ENCODE measurements at places on chromosomes 2 and 18.

- DNase-seq = no peak
These were observed 42.2 kb downstream of the COL3A1 start for GRCh38 chr2:189016311-189016861.

GRCh38 chr18:57965246-57965645 is 78.8 kb upstream of the NEDD4L start:
- DNase-seq = no peak

DNA sequence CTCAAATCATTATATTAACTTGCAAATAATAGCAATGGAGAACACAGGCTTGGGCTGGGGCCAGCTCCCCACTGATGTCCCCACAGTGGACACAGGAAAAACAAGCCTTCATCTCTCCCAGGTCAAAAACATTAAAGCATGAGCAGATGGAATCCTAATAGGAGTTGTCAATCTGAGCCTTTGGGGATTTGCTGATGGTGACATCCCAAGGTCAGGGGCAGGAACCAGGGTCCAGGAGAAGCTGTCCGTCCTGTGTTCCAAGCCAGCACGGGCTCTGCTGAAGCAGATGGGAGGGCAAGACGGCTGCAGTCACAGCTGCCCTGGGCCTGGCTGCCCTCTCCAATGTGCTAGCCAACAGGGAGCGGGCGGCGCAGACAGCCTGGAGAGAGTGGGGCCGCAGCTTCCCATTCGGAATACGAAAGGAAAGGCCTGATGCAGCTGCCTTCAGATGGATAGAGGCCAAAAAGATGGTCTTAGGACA is 135.5 kb downstream of the NDUFA10 start:
- no peak for DNase-seq

DNA sequence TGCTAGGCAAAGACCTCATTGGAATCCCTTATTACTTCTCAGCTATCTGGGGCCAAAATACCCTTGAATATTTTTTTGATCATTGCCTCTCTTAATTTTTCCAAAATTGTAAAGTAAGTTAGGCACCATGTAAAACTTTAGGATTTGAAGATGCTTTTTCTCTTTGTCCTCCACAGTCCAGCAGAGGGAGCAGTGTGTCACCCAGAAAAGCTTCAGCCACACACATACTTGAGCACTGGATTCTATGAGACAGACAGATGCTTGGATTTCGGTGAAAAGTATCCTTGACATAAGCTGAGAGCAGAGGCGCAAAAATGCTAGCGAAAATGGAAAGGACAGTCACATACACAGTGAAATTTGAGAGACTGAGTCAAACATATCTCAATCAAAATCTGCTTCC is 74.7 kb upstream of the KCNJ3 start:
- peak; percentile 2 for DNase-seq

GRCh38 chr2:219831957-219832356 is 204.5 kb downstream of the SLC4A3 start:
- DNase-seq = no peak

DNA sequence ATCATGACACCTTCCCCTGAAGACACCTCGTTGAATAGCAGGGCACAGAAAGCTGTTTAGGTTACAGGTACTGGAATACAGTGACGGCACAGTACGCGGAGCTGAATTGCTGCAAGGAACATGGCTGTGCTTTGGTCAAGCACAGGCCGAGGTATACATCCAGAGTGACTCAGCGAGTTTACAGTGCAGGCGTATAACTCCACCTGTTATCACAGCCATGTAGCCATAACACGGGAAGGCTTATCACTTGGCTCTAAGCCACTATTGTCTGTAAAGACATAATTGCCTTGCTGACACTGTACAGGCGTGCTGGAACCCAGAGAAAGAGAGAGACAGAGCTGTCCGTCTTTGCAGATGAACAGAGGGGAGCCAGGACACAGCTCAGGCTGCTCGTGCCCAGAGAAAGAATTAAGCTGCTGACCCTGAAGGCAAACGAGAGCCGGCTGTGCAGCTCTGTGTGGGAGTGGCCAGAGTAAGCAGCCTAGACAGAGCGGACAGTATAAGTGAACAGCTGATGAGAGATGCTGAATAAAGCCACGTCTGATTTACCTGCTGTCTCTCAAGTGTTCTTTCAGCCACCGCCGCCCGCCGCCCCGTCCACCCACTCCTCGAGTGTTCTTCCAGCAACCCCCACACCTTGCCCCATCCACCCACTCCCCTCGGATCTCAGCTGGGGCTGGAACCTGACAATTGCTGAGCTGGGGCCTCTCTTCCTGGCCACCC is 87.3 kb upstream of the PPP1CB start:
- DNase-seq = no peak

DNA sequence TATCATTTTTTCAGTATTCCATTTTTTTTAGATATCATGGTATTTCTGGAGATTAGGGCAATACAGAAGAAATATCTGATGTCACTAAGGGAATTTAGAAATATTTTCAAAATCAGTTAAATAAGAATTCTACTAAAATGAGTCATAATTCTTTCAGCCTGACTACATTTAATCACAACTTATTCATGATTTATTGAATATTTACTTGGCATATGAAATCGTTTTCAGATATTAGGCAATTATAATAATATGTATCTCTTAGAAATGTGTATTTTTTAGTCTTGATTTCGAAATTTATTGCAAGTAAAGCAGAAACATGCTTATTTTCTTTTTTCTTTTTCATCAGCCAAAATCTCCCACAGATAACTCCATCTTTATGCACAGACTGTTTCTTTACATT is 142.2 kb downstream of the CCDC102B start:
- no peak for DNase-seq

DNA sequence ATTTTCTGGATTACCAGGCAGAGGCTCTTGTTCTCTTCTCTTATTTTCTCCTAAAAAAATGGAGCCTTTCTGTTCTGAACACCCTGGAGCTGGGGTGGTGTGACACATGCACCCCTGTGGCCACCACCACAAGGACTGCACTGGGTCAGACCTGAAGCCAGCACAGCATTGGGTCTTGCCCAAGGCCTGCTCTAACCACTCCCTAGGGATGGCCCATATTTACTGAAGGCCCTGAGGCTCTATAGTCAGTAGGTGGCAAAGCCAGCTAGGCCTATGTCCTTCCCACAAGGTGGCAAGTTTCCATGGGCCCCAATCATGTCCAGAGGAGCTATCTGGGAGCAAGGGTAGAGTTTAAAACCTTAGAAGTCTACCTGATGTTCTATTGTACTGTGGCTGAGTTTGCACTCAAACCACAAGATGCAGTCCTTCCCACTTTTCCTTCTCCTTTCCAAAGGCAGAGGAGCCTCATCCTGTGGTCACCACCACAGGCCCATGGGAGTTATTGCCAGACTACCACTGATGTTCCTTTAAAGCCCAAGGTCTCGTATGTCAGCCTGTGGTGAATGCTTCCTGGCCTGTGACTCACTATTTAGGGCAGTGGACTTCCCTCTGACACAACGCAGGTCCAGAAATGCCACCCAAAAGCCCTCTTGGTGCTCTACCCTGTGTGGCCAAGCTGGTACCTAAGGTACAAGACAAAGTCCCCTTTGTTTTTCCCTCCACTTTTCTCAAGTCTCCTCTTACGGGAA is 15.0 kb upstream of the FMNL2 start:
- no peak for DNase-seq

- no peak for DNase-seq
These were observed 639 bp downstream of the MRO start for GRCh38 chr18:50819027-50819727.

DNA sequence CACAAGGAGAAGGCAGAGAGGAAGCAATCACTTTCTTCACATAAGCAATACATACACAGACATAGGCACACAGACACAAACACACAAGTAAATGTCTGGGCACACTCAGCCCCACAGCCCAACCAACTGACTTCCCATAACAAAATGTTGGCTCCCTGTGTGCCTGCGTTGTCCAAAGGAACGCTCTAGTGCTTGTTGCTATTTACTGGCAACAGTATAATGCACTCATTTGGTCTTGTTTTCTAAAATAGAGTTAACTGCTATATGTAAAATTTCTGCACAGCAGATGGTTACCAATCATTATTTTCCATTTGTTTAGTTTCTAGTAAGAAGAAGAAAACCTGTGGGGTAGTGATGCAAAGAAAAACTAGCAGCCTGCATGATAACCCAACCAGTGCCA is 16.5 kb downstream of the FIGN start:
- no peak for DNase-seq

GRCh38 chr18:12295389-12296086 is 12.5 kb upstream of the TUBB6 start:
- no peak for DNase-seq

- no peak for DNase-seq
These were observed 79.5 kb upstream of the KLF7 start for GRCh38 chr2:207244971-207245925.

DNA sequence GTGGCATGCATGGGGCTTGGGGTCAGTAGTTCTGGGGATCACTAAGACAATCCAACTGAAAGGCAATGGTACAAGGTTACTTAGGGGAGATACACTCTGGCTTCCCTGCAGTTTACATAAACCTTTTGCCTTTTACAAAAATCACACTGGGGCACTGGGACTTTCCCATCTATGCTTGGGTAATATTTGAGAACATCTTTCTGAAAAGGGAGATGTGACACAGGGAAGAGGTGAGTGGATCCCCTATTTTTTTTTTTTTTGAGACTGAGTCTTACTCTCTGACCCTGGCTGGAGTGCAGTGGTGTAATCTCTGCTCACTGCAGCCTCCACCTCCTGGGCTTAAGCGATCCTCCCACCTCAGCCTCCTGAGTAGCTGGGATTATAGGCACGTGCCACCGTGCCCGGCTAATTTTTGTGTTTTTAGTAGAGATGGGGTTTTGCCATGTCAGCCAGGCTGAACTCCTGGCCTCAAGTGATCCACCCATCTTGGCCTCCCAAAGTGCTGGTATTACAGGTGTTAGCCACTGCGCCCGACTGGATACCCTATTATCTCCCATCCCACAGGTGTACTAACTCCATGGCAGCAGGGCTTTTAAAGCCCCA is 82.8 kb upstream of the DNMT3A start:
- no peak for DNase-seq

GRCh38 chr2:101623031-101623521 is 74.4 kb upstream of the MAP4K4 start:
- no peak for DNase-seq

GRCh38 chr2:112150447-112150846 is 12.3 kb downstream of the FBLN7 start:
- DNase-seq = no peak

DNA sequence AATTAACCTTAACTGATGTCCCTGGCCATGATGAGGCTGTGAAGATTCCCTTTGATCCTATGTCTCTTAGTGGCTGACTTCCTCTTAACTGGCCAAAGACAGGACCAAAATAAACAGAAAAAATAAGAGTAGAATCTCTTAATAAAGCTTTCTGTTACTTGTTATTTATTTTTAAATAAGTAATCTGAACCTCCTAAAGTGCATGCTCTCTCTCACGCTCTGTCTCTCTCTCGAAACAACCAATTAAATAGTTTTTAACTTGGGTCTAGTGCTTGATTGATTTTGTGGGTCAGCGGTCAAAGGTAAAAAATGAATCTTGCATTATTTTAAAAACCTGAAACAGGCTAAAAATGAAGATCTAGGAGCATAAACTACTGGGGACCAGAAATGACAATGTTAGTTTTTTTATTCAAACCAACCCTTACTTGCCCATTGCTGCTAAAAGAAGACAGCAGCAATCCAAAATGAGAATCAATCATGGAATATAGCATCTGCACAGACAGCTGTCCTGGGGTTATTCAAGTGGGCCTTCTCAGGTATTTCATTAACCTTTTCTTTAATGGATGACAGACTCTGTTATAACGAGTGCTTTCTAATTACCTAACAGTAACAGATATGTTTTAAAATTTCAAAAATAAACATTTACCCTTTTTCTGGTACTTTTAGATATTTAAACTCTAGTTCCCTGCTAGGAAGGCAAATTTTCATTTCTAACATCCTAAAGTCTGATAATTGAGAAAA is 11.2 kb downstream of the GAREM1 start:
- no peak for DNase-seq

DNA sequence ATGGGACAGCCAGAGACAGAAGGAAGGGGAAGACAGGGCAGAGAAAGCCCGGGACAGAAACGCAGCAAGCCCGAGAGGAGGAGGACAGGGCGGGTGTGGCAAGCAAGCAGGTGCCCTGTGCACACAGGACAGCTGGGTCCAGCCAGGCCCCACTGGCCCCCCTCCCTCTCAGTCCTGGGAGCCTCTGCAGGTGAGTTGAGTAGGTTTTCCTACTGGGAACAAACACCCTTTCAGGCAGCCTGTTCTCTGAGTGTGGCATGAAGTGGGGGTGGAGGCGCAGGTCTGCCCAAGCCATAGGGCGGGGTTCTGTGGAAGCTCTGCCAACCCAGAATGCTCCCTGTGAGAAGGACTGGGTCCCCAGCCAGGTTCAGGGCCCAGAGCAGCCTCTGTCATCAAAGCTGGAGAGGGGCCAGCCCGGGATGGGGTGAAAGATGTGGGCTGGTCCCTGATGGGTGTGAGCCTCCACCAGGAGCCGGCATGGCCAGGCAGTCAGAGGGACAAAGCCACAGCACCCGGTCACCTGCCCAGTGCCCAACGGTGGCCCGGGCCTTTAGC is 129.4 kb downstream of the TFCP2L1 start:
- no peak for DNase-seq

DNA sequence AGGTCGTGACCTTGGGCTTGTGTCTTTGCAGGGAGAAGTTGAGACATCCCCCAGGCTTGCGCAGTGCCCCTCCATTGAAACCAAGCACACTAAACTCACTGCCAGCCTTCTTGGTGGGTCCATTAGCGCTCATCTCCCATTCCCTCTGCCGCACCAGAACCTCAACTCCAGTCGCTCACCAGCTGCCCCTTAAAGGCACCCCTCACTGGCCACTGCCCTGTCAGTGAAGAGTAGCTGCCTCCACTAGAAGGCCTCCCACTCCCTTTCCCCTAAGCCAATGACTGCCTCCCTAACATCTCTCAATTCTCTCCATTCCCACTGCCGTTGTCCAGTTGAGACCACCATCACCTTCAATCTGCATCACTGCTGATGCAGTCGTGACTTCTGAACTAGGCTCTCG is 114.8 kb upstream of the EPC2 start:
- DNase-seq = no peak

DNA sequence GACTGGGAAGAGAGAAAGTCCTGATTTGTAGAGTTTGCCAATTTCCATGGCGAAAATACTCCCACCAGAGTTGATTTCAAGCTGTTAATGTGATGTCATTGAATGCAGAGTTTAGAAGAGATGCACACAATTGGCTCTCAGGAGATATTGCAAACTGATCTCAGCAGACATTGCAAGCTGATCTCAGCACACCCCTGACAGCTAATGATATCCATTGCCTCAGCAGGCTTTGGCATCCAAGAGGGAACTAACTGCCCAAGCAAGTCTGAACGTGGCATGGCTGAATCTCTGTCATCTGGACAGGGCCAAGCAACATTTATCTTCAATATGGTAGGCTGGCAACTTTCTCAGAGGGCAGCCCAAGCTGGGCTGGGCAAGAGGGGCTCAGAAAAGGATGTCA is 78.4 kb upstream of the CYP1B1 start:
- DNase-seq = no peak

GRCh38 chr2:8848328-8849100 is 11.1 kb upstream of the KIDINS220 start:
- no peak for DNase-seq

GRCh38 chr2:222606306-222606705 is 49.6 kb downstream of the FARSB start:
- no peak for DNase-seq

GRCh38 chr2:238286551-238286950 is 1.9 kb downstream of the PER2 start:
- no peak for DNase-seq
